Renal pelvis (tissue), 12 donors: ENCODE measurements at places on chromosomes 3 and 15.
A peak's percentile ranks its signal among the peaks of the same experiment; 100 is the strongest.

GRCh38 chr15:34578283-34578674 lies 5.2 kb downstream of the GOLGA8B start:
- no peak for DNase-seq

DNA sequence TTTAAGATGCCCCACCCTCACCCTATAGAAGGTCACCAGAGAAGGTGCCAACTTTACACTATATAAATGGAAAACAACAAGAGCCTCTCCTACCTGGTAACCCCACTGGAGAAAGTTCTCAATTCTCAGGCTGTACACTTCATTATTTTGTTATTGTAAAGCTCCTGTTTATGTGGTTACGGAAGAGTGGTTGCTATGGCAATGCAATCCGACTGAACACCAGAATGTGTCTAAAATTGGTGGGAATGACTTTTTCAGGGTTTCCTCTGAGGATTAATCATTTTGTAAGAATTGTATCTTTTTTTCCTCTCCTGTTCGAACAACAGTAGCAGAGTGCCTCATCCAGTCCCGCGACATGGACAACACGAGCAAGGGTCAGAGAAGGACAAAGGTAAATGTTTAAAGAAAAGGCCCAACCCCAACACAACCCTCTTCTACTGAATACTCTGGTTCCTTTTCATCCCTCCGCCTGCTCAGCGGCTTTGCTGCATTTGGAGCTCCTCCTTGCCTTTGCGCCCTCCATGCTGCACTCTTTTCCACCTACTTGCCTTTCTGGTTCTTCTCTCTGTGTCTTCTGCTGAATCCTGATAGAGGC lies 45.3 kb downstream of the DGKG start:
- DNase-seq, result no peak

DNA sequence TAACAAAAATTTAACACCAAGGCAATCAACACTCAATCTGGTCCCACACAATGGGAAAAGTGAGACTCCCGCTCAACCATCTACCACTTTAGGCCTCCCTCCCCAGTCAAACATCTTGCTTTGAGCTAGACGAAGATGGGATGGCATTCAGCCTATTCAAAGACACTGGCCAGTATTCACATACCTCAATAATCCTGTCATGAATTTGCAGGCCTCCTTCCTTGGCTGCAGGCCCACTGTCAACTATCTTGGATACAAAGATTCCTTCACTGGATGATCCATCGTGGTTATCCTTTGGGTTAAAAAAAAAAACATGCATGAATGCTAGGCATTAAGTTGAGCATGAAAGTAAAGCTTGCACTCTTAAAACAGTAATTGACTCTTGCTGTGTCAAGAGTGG lies 22.6 kb downstream of the PDZRN3 start:
- no peak for DNase-seq

GRCh38 chr3:123724306-123724705 lies 139.5 kb upstream of the HACD2 start:
- no peak for DNase-seq

- peak; percentile 71 for DNase-seq
These were observed 5.8 kb upstream of the TOPAZ1 start for GRCh38 chr3:44235604-44236484.

GRCh38 chr3:33211444-33211843 lies 7.2 kb downstream of the SUSD5 start:
- no peak for DNase-seq

DNA sequence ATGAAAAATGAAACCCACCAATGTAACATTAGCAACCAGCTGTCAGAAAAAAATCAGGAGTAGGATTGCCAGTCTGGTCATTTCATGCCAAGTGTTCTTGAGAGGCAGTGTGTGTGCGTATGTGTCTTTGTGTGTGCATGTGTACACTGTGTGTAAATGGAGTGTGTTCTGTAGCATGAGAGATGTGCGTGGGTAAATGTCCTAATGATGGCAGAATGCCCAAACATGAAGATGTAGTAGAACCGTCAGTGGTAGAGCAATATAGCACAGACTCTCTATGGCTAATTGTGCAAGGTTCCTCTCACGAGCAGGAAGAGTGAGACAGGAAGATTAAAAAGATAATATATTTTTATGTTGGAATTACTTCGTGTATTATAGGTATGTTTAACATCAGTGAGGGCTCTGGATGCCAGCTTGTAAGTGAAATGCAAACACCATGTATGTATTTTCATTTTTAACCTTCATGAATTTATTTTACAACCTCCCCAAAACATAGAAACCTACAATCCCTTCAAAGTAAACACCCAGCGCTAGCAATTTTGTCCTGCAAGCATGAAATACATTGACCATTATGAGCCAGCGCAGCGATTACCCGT lies 1038.7 kb downstream of the IGSF11 start:
- no peak for DNase-seq

- DNase-seq, result no peak
These were observed 48.4 kb upstream of the SPPL2A start for GRCh38 chr15:50813865-50814264.

DNA sequence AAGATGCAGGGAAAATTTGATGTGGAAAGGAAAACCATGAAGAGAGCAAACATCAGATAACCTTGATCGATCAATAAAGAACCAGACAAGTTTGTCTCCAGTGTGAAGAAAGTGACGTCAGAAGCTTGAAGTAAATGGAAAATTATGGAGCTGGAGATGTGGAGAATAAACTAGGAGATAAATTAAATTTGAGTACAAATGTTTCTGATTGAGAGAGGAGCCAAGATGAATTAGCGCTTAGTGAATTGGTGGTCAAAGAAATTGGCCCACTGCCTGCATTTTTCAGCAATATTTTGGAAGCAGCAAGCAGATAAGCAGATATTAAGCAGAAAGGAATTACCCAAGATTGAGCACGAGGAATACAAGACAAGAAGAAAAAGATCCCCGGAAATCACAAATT lies 567.3 kb upstream of the ZNF385D start:
- no peak for DNase-seq

GRCh38 chr3:138675393-138675792 lies 66.8 kb downstream of the FAIM start:
- no peak for DNase-seq

DNA sequence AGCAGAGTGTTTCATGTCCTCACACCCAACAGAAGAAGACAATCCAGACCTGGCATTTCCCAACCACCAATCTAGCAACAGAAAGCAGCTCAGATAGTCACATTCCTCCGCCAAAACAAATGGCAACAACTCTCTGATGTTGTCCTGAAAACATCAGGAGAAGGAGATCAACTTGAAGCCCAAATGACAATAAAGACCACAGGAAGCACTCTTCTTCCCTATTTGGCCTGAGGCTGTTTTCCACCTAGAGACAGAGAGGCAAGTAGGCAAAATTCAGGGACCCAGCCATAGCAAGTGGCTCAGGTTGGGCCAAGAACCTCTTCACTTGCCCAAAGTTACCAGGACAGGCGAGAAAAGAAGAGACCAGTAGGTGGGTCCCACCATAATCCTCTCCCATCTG lies 35.0 kb downstream of the ZNF148 start:
- DNase-seq, result no peak

GRCh38 chr3:159731254-159731653 lies 257.4 kb upstream of the IL12A start:
- DNase-seq, result no peak

- DNase-seq, result no peak
These were observed 198.5 kb downstream of the CDIN1 start for GRCh38 chr15:36777926-36778325.

- no peak for DNase-seq
These were observed 47.0 kb upstream of the HERC1 start for GRCh38 chr15:63880744-63881143.

GRCh38 chr3:132183811-132184210 lies 133.4 kb upstream of the ACP3 start:
- no peak for DNase-seq

GRCh38 chr15:65888981-65889380 lies 19.7 kb downstream of the RAB11A start:
- no peak for DNase-seq

DNA sequence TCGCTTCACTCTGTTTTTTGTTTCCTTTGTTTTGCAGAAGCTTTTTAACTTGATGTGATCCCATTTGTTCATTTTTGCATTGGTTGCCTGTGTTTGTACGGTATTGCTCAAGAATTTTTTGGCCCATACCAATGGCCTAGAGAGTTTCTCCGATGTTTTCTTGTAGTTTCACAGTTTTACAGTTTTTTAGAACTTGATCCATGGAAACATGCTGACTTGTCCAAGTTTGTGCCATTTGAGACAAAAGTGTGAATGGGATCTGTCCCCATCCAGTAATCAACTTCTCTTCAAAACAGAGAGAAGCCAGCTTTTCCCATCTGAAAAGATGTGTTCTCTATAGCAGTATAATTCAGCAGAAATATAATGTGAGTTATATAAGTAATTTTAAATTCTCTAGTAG lies 266.5 kb upstream of the LRTM1 start:
- DNase-seq, result no peak

GRCh38 chr3:153070511-153070868 lies 91.5 kb upstream of the RAP2B start:
- DNase-seq, result no peak

GRCh38 chr3:99319450-99319849 lies 318.9 kb upstream of the COL8A1 start:
- no peak for DNase-seq

GRCh38 chr15:88144921-88145653 lies 111.5 kb downstream of the NTRK3 start:
- DNase-seq, result no peak

DNA sequence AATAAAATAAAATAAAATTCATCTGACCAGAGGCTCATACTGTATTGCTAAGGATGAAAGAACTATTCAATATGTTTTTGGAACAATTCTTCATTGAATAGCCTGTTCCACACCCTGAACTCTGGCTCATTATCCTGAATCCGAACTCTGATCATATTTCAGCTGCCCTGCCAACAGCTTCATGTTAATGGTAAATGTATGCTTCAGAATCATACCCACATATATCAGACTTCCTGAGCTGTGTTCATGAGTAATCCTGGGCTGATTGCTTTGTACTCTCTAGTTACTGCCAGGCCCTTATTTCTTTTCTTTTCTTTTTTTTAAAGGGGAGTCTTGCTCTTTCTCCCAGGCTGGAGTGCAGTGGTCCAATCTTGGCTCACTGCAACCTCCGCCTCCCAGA lies 11.8 kb downstream of the INO80 start:
- DNase-seq, result no peak

DNA sequence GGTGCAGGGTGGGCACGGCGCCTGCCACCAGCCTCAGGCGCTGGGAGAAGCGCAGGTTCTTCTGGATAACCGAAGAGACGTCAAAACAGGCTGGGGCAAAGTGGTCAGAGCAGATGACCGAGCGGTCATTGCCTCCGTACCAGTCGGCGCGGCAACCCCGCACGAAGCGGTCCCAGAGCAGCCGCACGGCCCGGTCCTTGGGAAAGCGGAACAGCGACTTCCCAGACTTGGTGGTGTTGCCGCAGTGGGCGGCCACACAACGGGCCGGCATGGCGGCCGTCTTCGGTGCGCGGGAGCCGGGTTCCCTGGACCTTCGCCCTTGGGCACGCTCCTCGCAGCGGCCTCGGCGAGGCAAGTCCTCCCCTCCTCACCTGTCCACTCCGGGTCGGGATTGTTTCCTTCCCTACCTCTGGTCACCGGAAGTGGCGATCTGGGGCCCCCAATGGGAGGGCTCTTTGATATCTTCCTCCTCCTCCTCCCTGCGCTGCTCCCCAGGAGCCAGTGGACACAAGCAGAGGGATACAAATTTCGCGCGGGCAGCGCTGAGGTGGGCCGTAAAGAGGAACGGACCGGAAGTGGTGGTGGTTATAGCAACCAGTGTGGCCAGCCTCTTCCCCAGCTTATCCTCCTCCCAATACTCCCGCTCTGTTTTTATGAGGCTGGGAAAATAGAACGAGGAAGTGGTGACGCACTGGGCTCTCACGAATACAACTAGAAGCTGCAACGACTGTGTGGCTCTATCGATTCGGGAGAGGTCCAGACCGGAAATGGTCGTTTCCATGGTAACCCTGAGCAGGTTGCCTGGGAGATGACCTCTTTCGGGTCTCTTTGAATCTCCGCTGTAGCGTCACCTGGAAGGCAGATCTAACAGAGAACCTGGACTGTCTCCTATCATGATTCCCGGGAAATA lies at the start of the genes LRRC49 and THAP10:
Gene LRRC49 (plus strand): TSS at position 825 of the 910 bp plus-strand sequence. CDS start 69 bp downstream, at position 894.
Gene THAP10 (minus strand): TSS at position 432 of the 910 bp plus-strand sequence. CDS start 161 bp downstream, at position 271.
- DNase-seq, result peak; percentile 93

DNA sequence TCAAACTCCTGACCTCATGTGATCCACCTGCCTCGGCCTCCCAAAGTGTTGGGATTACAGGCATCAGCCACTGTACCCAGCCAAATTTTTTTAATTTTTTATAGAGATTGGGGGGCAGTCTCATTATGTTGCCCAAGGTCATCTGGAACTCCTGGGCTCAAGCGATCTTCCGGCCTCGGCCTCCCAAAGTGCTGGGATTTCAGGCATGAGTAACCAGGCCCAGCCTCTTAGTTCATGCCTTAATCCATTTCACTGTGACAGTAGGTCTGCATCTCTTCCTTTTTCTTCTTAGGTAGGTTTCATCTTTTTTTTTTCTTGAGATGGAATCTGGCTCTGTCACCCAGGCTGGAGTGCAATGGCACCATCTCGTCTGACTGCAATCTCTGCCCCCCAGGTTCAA lies 37.3 kb upstream of the PPP4R2 start:
- no peak for DNase-seq

GRCh38 chr3:56347219-56347871 lies 120.9 kb downstream of the ERC2 start:
- DNase-seq, result peak; percentile 4

DNA sequence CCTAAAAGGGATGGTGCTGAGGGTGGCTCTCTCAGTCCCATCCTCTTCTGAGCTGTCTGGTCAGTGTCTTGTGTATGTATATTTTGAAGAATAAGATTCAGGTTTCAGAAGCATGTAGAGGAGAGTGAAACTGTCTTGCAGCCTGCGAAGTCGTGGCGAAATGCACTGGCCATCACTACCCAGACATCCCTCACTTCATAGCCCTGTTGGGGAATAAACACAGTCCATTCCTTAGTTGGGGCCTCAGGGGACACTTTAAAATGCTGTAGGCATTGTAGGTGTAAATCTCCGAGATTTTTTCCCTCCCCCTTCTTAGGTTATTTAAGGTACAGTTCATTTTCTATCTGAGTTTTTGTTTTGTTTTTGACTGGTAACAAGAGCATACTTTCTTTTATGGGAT lies 93.8 kb downstream of the DNASE1L3 start:
- no peak for DNase-seq

DNA sequence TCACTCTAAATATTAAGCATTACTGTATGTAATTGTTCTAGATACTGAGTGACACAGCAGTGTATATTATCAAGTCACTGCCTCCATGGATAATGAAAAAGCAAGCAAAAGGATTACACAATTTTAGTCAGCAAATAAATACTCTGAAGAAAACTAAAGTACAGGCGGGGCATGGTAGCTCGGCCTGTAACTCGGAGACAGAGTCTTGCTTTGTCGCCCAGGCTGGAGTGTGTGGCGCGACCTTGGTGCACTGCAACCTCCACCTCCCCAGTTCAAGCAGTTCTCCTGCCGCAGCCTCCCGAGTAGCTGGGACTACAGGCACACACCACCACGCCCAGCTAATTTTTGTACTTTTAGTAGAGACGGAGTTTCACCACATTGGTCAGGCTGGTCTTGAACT lies 32.7 kb downstream of the RBM6 start:
- DNase-seq, result no peak
